ENCODE measurements at places on chromosomes 13 and 19.
A peak's percentile ranks its signal among the peaks of the same experiment; 100 is the strongest.

GRCh38 chr19:1157931-1158884 is 15.9 kb downstream of the SBNO2 start:
- DNase-seq: no peak

DNA sequence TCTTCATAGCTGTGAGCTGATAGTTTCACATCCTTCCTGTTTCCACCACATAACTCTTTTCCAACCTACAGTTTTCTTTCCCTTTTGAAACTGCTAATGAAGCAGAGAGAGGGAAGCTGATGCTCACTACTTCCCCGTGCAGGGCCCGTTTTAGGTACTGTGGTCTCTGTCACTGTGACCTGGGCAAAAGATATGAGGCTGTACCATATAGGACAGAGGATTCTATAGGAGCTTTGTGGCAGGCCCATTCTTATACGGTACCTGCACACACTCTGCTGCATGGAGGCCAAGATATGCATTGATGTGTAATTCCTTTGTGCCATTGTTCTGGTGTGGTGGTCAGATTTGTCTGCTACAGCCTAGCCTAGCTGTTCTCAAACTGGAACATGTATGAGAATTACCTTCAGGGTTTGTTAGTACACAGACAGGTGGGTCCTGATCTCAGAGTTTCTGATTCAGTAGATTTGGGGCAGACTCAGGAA is 577.3 kb downstream of the LMO7 start:
- DNase-seq: no peak

GRCh38 chr13:100247937-100248336 is 159.0 kb downstream of the PCCA start:
- no peak for DNase-seq

DNA sequence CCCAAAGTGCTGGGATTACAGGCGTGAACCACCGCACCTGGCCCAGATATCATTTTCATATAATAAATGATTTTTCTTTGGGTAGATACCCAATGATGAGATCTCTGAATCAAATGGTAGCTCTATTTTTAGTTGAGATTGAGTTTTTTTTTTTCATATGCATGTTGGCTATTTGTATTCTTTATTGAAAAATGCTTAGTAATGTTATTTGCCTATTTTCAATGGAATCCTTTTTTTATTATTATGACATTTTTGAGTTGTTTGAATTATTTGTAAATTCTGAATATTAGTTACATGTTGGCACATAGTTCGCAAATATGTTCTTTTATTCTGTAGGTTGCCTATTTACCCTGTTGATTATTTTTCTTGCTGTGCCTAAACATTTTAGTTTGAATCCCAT is 55.8 kb downstream of the ZNF254 start:
- no peak for DNase-seq

DNA sequence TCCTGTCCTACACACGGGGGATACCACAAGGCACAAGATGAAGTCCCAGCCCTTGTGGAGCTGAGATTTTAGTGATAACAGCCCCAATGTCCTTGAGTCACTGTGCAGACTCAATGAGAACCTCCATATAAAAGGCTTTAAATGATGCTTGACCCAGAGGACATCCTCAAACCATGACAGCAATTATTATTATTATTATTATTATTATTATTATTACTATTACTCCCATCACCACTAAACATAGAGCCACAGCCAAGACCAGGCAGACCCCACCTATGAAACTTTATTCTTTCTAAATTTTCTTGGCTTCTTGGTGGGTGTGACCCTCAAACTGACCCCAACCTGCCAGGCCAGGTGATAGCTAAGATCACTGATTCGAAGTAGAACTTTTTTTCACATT is 11.1 kb downstream of the C19orf47 start:
- DNase-seq: no peak

DNA sequence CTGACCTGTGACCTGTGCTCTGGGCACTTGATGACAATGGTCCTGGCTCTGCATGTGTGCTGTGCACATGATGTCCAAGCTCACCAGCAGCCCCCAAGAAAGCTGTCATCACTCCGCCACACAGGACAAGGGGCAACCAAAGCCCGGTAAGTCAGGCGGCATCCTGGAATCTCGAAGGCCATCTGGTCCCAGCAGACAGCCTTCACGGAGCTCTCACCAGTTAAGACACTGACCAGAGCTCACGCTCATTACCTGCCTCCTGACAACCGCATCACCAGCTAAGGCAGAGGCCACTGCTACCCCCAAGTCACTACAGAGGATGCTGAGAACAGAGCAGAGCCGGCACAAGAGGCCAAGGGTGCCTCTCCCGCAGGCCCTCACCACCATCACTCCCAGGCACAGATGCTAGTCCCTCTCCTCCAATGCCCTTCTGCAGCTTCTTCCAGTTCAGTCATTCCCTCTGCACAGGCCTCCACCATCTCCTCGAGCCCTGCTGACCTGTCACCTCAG is 10.6 kb downstream of the PPP6R1 start:
- no peak for DNase-seq

GRCh38 chr19:46746281-46747057 is at the start of gene STRN4:
STRN4 (minus strand) TSS chr19:46746450; CDS start chr19:46746430, 20 bp downstream.
- peak; percentile 58 for DNase-seq

Measured in Calu3 (cell line).